ENCODE measurements at places on chromosomes 11 and 22.

- no peak for DNase-seq
Observed at GRCh38 chr11:86606836-86607481, 65.5 kb downstream of the ME3 start.

DNA sequence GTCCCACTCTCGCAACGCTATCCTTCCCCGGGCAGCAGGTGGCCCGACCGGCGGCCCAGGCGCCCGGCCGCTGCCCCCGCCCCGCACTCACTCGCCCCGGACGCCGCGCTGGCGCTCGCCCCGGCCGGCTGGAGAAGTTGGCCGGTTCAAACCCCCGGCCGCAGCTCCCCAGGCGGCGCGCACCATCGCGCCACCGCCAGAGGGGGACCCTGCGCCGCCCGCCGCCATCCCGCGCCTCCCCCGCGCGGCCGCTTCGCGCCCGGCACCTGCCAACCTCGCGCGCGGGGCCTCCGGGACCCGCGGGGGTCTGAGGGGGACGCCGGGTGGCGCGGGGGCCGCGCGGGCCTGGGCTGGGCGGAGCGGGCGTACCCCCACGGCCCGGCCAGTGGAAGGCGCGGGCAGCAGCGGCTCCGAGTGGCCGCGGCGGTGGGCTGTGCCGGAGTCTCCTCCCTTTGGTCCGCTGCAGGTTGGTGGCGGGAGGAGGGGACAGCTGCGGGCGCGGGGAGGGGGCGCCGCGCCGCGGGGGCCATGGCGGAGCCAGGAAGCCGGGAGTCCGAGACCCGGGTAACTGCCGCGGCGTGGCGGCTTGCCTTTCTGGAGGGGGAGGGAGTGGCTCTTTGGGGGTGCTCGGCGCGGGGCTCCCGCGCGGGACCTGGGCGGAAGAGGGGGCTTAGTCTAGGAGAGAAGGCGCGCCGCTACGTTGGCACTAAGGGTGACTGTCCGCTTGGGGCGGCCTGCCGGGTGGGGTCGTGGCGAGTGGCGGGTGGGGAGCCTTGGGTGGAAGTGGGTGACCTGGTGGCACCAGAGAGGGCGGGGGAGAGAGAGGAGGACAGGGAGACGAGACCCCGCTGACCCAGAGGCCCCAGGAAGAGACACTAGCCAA lies at the start of the genes MPST and TST:
Gene MPST (plus strand): TSS at position 434 of the 883 bp plus-strand sequence. CDS start 95 bp downstream, at position 529.
Gene TST (minus strand): TSS at position 139 of the 883 bp plus-strand sequence. CDS start 715 bp downstream, outside the sequence.
- no peak for DNase-seq

DNA sequence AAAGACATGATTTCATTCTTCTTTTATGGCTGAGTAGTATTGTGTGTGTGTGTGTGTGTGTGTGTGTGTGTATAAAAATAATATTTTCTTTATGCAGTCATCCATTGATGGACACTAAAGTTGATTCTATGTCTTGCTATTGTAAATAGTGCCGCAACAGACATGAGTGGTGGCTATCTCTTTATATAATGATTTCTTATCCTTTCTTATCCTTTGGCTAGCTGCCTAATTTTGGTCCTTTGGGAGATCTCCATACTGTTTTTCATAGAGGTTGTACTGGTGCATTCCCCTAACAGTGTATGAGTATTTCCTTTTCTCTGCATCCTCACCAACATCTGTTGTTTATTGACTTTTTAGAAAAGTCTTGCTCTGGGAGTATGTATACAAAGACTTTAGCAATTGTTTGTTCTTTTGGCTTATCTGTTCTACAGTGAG lies 107.0 kb downstream of the STIM1 start:
- no peak for DNase-seq

GRCh38 chr11:120209746-120210625 lies 846 bp upstream of the OAF start:
- no peak for DNase-seq

GRCh38 chr22:41915035-41915785 lies at the start of gene SHISA8:
SHISA8 (minus strand) TSS chr22:41915074; CDS start chr22:41914667, 407 bp downstream.
- no peak for DNase-seq

DNA sequence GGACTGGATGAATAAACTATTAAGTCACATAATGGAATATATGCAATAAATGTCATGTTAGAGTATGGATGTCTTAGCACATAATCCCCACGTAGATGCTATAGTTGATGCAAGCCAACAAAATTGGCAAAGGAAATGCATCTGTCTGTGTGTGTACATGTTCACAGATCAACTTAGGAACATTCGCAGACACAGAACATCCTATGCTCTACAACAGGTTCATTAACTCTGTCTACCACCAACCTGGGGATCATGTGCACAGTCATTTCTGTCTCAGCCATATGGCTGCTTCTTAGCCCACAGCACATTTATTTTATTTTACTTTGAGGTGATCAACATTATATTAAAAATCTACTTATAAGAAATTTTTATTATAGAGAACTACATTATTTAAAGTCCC lies 4.9 kb downstream of the MSANTD4 start:
- DNase-seq: no peak
